Activated T-cell treated with anti-CD3 and anti-CD28 coated beads, Interleukin-2, amount 50 U/mL, for 72 hours (primary cell): ENCODE measurements at places on chromosomes 3 and 15.
A peak's percentile ranks its signal among the peaks of the same experiment; 100 is the strongest.

GRCh38 chr15:80456517-80457492 lies 52.6 kb downstream of the ARNT2 start:
- H3K4me3 ChIP-seq = no peak overlapping the region
- H3K27me3 ChIP-seq = peaks cover 14% of the 10 kb centered on the region
- no peak for DNase-seq

GRCh38 chr3:13174011-13174802 lies 101.0 kb upstream of the IQSEC1 start:
- H3K4me3 ChIP-seq = no peak overlapping the region
- no peak for DNase-seq
- H3K27me3 ChIP-seq = no peaks in the 10 kb centered on the region
- peaks cover 3% of the 10 kb centered on the region for H3K36me3 ChIP-seq
- no peaks in the 10 kb centered on the region for H3K4me1 ChIP-seq
- H3K27ac ChIP-seq = no peak overlapping the region

GRCh38 chr3:156211583-156211982 lies 91.2 kb downstream of the KCNAB1 start:
- peaks cover 48% of the 10 kb centered on the region for H3K27me3 ChIP-seq
- no peaks in the 10 kb centered on the region for H3K36me3 ChIP-seq
- no peak overlapping the region for H3K4me3 ChIP-seq
- H3K27ac ChIP-seq = no peak overlapping the region
- DNase-seq = no peak

- H3K27ac ChIP-seq = peak overlapping the region; percentile 80
- H3K4me1 ChIP-seq = peaks cover 70% of the 10 kb centered on the region
- no peaks in the 10 kb centered on the region for H3K27me3 ChIP-seq
- DNase-seq = no peak
- peaks cover 8% of the 10 kb centered on the region for H3K36me3 ChIP-seq
- H3K4me3 ChIP-seq = no peak overlapping the region
Observed at GRCh38 chr3:15794303-15794771, 3.4 kb downstream of the ANKRD28 start.

- no peak overlapping the region for H3K4me3 ChIP-seq
- no peak for DNase-seq
Observed at GRCh38 chr3:34584971-34585370, 786.5 kb downstream of the PDCD6IP start.

- no peaks in the 10 kb centered on the region for H3K4me1 ChIP-seq
- H3K36me3 ChIP-seq = peaks cover 3% of the 10 kb centered on the region
- H3K4me3 ChIP-seq = no peak overlapping the region
- DNase-seq = no peak
- H3K27ac ChIP-seq = no peak overlapping the region
Observed at GRCh38 chr15:100801256-100801900, 78.3 kb upstream of the ALDH1A3 start.

GRCh38 chr3:108013141-108014055 lies 77.4 kb downstream of the CD47 start:
- H3K27ac ChIP-seq = no peak overlapping the region
- H3K27me3 ChIP-seq = peaks cover 12% of the 10 kb centered on the region
- DNase-seq = no peak

DNA sequence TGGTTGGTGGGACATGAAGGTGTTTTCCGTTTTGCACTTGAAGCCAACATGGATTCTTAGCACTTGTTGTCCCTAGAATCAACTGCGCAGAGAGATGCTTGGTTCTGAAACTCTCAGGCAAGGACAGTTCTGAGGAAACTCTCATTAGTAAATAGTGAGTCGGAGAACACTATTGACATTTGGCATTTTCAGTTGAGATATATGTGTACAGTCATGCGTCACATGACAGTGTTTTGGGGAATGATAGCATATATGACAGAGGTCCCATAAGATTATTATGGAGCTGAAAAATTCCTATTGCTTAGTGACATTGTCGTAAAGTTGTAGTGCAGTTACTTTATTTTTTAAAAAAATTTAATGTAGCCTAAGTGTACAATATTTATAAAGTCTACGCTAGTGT lies 5.8 kb downstream of the APBA2 start:
- peak overlapping the region; percentile 13 for H3K27ac ChIP-seq
- no peaks in the 10 kb centered on the region for H3K27me3 ChIP-seq
- H3K36me3 ChIP-seq = no peaks in the 10 kb centered on the region
- peaks cover 50% of the 10 kb centered on the region for H3K4me1 ChIP-seq
- H3K4me3 ChIP-seq = peak overlapping the region; percentile 53
- no peak for DNase-seq

GRCh38 chr15:48221261-48221660 lies 15.2 kb downstream of the SLC12A1 start:
- DNase-seq = no peak
- H3K27me3 ChIP-seq = no peaks in the 10 kb centered on the region

GRCh38 chr3:12829886-12830784 lies 11.2 kb downstream of the RPL32 start:
- DNase-seq = no peak
- no peak overlapping the region for H3K27ac ChIP-seq
- H3K36me3 ChIP-seq = no peaks in the 10 kb centered on the region
- H3K4me1 ChIP-seq = peaks cover 5% of the 10 kb centered on the region
- H3K27me3 ChIP-seq = no peaks in the 10 kb centered on the region

- no peak overlapping the region for H3K27ac ChIP-seq
- no peaks in the 10 kb centered on the region for H3K36me3 ChIP-seq
- no peak for DNase-seq
- H3K4me3 ChIP-seq = no peak overlapping the region
Observed at GRCh38 chr15:95895508-95895907, 435.0 kb upstream of the NR2F2 start.

DNA sequence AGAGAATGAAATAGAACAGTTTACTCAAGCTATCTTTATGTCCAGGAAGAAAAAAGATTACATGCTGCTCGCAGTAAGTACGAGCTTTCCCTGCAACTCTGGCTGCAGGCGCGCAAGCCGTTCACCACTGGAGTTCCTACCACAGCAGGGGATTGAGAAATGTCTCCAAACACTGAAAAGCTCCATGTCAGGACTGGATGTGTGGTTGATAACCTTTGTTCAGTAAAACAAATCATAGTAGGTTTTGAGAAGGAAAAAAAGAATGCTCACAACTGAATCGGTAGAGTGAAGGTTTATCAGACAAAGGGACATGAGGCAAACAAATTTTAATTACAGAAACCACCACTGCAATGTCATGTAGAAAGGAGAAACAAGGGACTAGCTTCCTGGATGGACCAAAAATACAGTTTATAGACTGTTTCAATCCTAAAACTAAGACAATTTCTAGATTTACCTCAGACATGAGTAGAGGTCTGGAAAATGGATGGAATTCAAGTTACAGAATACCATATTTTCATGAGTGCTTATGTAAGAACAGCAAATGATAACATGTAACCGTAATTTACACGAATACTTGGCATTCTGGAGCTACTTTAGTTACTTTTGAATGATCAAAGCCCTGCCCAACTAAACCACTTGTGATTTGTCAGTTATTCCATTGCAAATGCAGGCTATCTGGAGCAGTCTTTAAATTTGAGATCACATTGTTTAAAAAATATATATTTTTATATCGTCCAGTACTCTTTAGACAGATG lies 471.1 kb downstream of the SHQ1 start:
- DNase-seq = no peak
- H3K36me3 ChIP-seq = peaks cover 21% of the 10 kb centered on the region
- H3K4me3 ChIP-seq = no peak overlapping the region

DNA sequence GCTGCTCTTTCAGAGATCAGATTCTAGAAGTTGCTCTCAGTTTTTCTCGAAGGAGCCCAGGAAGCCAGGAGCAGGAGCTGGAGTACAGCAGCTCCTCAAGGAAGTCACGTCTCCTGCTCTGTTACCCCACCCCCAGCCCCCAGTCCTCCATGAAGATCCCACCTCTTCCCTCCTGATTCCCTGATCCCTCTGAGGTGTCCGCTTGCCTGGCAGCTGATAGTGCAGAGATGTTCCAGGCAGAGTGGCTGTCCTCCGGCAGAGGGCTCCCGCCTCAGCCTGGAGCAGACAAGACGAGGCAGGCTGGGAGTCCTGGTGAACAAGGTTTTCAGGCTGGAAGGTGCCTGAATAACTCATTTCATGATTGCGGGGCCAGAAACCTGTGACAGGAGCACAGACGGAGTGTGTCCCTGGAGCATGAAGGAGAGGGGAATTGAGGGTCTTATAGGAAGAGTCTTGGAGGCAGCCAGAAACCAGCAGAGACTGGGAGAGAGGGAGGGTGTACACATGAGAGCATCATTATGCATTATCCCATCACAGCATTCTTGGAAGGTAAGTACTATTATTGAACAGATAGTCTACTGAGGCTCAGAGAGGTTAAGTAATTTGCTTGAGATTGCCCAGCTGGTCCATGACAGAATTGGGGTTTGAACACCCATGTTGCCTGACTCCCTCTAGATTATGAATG lies 1.2 kb downstream of the HRH1 start:
- peaks cover 12% of the 10 kb centered on the region for H3K4me1 ChIP-seq
- peaks cover 58% of the 10 kb centered on the region for H3K27me3 ChIP-seq
- peak overlapping the region; percentile 72 for H3K4me3 ChIP-seq
- H3K36me3 ChIP-seq = no peaks in the 10 kb centered on the region

GRCh38 chr3:1902416-1902815 lies 196.2 kb upstream of the CNTN4 start:
- H3K27ac ChIP-seq = no peak overlapping the region
- DNase-seq = no peak
- H3K27me3 ChIP-seq = no peaks in the 10 kb centered on the region
- H3K4me1 ChIP-seq = no peaks in the 10 kb centered on the region

DNA sequence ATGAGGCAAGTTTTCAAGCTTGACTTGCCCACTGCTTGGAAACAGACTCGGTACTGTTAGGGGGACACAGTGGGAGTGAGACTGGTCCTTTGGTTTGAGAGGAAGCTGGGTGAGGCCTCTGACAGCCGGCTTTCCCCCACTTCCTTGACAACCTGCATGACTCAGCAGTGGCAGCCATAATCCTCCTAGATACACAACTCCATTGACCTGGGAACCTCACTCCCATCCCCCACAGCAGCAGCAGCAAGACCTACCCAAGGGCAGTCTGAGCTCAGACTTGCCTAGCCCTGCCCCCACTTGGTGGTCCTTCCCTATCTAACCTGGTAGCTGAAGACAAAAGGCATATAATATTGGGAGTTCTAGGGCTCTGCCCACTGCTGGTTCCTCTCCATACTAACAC lies 1043.5 kb upstream of the ALCAM start:
- no peaks in the 10 kb centered on the region for H3K4me1 ChIP-seq
- H3K36me3 ChIP-seq = peaks cover 2% of the 10 kb centered on the region
- DNase-seq = no peak
- H3K4me3 ChIP-seq = no peak overlapping the region
- no peaks in the 10 kb centered on the region for H3K27me3 ChIP-seq
- H3K27ac ChIP-seq = no peak overlapping the region

DNA sequence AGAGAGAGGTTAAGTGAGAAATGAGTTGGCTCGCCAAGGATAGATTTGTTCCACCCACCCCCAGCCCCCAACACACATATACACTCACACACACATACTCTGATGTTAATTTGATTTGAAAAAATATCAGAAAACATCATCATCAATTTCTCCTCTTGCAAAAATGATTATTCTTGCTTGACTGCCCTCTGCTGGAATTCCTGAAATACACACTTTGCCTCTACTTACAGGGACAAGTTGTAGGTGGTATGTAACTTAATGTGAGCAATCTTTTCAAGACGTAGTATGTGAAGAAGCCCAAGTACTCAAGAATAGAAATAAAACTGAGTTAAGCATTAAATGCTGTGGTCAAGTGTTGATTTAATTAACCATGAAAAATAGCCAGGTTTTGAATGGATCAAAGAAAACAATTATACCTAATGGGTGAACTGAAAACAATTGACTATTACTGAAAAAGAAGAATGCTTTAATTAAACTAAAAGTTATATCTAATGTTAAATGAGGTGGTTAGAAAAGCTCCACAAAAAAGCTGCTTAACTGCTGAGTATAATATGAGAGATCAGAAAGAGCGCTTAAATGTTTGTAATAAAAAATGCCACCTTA lies 46.6 kb upstream of the MDFIC2 start:
- H3K27me3 ChIP-seq = peaks cover 8% of the 10 kb centered on the region
- peaks cover 5% of the 10 kb centered on the region for H3K4me1 ChIP-seq
- H3K4me3 ChIP-seq = no peak overlapping the region
- H3K36me3 ChIP-seq = no peaks in the 10 kb centered on the region

DNA sequence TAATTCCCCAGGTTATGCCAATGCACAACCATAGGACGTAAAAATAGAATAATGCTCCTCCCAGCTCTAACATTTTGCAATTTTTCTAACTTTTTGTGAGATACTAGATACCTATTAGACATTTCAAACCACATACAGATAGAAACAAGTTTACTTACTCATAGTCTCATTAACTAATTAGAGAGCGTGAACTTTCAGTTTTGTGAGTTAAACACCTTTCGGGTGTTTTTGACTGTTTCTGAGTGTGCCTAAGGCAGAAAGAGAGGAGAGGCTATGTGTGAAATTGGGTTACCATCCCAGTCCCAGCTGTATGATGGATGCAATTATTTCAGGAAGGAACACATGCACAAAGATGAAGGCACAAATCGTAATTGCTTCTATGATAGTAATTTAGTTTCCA lies 300.4 kb upstream of the POU1F1 start:
- H3K27ac ChIP-seq = no peak overlapping the region
- DNase-seq = no peak
- no peak overlapping the region for H3K4me3 ChIP-seq
- no peaks in the 10 kb centered on the region for H3K4me1 ChIP-seq
- no peaks in the 10 kb centered on the region for H3K36me3 ChIP-seq
- no peaks in the 10 kb centered on the region for H3K27me3 ChIP-seq

- no peak overlapping the region for H3K4me3 ChIP-seq
- peaks cover 7% of the 10 kb centered on the region for H3K36me3 ChIP-seq
- DNase-seq = no peak
- H3K4me1 ChIP-seq = peaks cover 6% of the 10 kb centered on the region
Observed at GRCh38 chr15:82228750-82229149, 33.8 kb downstream of the EFL1 start.

DNA sequence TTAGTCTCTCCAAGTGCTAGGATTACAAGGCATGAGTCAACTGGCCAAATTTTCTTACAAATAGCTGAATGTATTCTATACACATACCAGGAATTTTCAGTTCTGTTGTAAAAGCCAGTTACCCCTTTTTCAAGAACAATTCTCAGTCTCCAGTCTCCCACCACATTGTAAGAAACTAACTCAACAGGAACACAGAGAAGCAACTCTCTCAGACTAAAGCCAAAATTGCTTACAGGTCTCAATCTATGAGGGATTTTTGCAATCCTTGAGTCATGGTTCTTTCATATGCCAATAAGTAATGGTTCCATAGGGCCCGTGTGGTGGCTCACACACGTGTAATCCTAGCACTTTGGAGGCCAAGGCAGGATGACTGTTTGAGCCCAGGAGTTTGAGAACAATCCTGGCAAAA lies 8.5 kb downstream of the IP6K2 start:
- no peaks in the 10 kb centered on the region for H3K27me3 ChIP-seq
- H3K27ac ChIP-seq = peak overlapping the region; percentile 39
- DNase-seq = no peak
- H3K36me3 ChIP-seq = peaks cover 13% of the 10 kb centered on the region
- no peak overlapping the region for H3K4me3 ChIP-seq

- no peaks in the 10 kb centered on the region for H3K27me3 ChIP-seq
- DNase-seq = no peak
- H3K4me3 ChIP-seq = no peak overlapping the region
Observed at GRCh38 chr3:7897655-7898054, 604.0 kb upstream of the LMCD1 start.

GRCh38 chr3:64042952-64043351 lies 19.7 kb upstream of the PSMD6 start:
- DNase-seq = no peak
- no peak overlapping the region for H3K27ac ChIP-seq
- no peaks in the 10 kb centered on the region for H3K4me1 ChIP-seq
- H3K4me3 ChIP-seq = no peak overlapping the region
